ENCODE measurements at places on chromosomes 16 and 17.

GRCh38 chr17:57747221-57748017 lies 2.3 kb upstream of the CCDC182 start:
- DNase-seq, result peak; percentile 48

GRCh38 chr17:71422968-71423367 lies 697.9 kb upstream of the SOX9 start:
- DNase-seq, result no peak

GRCh38 chr16:85449885-85450245 lies 163.3 kb upstream of the GSE1 start:
- DNase-seq, result no peak

GRCh38 chr17:81817758-81818147 lies 13.8 kb downstream of the GCGR start:
- no peak for DNase-seq

DNA sequence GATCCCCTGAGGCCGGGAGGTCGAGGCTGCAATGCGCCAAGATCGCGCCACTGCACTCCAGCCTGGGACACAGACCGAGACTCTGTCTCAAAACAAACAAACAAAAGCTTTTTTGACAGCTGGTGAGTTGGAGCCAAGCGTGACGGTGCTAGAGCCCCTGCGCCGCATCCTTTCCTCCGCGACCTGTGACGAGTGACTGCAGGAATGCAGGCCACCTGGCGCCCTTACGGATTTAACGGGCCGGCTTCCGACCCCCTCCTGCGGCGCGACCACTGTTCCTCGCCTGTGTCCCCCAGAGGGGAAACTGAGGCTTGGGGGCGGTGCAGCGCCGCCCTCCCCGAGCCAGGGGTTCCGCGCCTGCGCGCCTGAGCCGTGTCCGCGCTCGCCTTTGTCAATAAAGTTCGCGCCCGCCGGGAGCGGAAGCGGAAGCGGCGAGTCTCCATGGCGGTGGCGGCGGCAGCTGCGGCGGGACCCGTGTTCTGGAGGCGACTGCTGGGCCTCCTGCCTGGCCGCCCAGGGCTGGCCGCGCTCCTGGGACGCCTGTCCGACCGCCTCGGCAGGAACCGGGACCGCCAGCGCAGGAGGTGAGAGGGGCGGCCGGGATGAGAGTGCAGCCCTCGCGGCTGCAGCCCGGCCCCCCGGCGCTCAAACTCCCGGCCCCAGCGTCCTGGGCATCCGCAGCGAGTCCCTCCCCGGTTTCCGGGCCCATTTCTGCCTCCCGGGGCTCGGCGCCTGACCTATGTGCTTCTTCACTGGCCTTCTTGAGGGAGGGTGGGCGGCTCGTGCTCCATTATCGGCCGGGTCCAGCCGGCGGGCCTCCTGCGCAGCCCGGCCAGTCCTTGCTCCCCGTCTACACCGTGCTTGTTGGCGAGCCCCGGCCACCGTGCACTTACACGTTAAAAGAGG lies at the start of gene PGS1:
Gene PGS1, plus strand, starts transcription at position 425 of the 906 bp plus-strand sequence. Its CDS starts 17 bp downstream, at position 442.
- peak; percentile 91 for DNase-seq

DNA sequence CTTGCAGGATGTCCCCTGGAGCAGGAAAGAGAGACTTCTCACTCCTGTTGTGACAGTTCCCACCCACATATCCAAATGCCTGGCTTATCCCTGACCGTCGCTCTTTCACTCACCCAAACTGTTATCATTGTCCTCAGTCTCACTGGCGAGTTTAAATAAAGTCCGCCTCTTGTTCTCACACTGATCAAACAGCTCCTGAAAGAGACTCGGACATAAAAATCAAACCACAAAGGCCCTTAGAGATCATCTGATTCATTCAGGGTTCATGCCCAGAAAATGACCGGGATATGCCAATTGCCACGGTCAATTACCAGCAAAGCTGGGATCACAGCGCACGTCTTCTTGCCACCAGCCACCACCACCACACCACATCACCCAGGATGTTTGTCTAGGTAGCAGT lies 19.9 kb downstream of the GGA3 start:
- DNase-seq, result no peak

- DNase-seq, result peak; percentile 36
Observed at GRCh38 chr17:1972487-1973160, 52.5 kb downstream of the RTN4RL1 start.

DNA sequence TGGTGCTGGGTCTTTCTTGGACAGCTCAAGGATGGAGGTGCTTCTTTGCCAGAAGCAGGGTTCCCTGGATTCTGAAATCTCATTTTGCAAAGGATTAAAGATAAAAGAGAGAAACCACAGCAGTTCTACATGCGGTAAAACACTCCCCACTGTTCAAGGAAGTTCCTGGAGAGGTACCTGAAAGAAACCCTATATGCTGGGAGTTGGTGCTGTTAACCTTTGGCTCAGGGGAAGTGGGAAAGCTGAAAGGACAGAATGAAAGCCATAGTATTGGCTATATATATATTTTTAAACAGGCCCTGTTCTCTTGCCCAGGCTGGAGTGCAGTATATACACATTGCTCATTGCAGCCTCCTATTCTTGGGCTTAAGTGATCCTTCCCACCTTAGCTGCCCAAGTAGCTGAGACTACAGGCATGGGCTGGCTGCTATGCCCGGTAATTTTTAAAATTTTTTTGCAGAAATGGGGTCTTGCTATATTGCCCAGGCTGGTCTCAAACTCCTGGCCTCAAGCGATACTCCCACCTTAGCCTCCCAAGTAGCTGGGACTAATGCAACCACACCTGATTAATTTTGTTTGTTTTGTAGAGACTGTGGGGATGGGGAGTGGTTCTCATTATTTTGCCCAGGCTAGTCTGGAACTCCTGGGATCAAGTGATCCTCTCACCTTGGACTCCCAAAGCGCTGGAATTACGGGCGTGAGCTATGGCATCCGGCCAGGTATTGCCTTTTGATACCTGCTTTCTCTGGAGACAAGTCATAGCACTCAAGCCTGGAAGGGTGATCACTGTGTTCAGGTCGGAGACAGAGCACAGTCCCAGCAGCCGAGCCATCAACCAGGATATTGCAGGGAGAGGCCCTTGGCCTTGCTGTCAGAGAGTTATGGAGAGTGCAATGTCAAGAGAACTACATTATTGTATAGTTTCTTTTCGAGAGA lies 55.2 kb downstream of the MSI2 start:
- DNase-seq, result no peak

GRCh38 chr16:89277641-89278341 lies 60.3 kb downstream of the ZNF778 start:
- no peak for DNase-seq

DNA sequence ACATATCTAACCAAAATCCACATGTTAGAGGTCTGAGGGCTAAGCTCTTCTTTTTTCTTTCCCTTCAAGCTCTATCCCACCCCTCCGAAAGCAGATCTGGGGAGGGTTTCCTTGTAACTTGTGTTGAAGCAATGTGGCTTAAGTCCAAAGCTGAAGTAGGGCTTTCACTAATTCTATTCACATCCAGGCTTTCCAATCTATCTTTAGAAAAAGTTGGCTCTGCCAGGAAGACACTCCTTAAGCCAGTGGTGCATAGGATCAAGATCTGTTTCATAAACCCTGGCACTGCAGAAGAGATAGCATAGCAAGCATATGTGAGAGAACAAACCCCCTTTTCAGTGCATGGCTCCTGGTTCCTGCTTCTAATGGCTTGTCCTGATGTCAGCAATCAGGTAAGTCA lies 34.9 kb upstream of the DHX40 start:
- DNase-seq, result no peak

GRCh38 chr17:28896884-28897768 lies at the start of gene FLOT2:
TSS of gene FLOT2 (minus strand) at chr17:28897733. CDS start at chr17:28897574, 159 bp downstream.
- DNase-seq, result peak; percentile 78

DNA sequence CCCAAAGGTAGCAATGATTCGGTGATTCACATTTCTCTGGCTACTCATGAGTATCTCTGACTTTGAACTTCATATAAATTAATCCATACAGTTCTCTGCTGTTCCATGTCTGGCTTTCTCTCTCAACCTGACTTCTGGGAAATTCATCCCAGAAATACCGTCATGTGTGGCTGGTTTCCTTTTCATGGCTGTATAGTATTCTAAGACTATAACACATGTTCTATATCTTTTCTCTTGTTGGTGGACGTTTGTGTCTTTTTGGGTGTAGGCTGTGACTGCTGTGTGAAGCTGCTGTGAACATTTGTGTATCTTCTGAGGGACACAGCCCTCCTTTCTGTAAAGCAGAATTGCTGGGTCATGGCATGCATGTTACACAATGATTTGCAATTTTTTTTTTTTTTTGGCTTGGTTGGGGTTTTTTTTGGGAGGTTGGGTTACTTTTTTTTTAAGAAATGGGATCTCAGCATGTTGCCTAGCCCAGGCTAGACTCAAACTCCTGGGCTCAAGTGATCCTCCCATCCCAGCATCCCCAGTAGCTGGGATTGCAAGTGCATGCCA lies 6.3 kb downstream of the TTYH2 start:
- no peak for DNase-seq

GRCh38 chr16:31078597-31079341 lies 4.5 kb downstream of the ZNF646 start:
- no peak for DNase-seq

GRCh38 chr17:49487183-49487582 lies 7.9 kb upstream of the NGFR start:
- no peak for DNase-seq

DNA sequence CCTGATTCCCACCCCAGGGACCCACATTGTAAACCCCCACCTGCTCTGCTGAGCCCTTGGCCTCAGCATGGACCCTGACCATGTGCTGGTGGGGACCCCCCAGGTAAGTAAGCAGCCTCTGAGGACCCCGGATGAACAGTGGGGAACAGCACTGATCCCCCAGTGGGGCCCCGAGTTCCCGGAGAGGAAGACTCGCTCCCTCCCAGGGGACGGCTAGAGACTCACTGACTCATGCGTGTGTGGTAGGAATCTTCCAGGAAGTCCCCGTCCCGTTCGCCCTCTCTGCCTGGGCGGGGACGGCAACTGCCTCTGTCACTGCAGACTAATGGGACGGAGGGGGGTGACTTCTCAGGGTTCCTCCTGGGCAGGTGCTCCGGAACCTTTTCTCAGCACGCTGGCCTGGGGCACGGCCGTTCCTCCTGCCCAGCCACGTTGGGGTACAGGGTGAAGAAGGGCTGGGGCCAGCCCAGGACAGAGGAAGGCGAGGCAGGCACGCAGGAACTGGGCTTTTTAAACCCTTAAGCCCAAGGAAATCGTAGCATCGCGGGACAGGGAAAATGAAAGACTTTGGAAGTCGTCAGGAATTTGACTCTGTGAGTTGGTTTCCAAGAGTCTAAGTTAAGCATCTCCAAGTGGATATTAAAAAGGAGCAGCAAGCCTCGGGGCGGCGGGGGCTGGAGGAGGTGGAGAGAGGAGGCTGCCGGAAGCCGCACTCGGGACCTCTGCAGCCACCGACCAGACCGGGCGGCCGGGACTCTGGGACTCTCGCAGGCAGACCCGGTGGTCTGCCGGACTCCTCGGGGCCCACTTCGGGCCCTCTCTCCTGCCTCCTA lies 178.7 kb downstream of the SEC14L1 start:
- DNase-seq, result peak; percentile 54

DNA sequence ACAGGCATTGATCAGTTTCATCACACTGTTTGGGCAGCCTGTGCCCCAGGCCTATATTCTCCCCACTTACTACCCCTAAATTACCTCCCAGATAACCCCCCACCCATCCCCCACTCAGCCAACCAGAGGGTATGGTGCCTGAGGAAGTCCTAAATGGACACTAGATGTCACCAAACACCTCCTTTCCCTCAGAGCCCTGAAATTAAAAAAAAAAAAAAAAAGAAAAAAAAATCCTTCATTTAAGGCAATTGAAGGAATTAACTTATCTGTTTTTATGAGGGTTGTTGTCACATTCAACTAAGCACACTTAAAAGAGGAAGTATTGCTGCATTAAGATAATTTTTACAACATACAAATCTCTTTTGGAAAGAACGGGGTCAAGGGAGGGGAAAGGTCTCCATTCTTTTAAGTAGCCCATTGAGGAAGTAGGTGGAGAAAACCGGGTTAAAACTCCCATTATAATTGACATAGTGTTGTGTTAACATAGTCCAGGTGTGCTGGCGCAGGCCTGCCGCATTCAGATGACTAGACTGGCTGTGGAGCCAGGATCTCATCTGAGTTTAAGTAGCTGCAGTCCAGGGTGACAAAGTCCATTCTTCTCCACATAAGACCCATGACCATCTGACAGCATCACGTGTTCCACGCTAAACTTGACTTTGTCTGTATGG lies 46.3 kb downstream of the SNX11 start:
- DNase-seq, result no peak

DNA sequence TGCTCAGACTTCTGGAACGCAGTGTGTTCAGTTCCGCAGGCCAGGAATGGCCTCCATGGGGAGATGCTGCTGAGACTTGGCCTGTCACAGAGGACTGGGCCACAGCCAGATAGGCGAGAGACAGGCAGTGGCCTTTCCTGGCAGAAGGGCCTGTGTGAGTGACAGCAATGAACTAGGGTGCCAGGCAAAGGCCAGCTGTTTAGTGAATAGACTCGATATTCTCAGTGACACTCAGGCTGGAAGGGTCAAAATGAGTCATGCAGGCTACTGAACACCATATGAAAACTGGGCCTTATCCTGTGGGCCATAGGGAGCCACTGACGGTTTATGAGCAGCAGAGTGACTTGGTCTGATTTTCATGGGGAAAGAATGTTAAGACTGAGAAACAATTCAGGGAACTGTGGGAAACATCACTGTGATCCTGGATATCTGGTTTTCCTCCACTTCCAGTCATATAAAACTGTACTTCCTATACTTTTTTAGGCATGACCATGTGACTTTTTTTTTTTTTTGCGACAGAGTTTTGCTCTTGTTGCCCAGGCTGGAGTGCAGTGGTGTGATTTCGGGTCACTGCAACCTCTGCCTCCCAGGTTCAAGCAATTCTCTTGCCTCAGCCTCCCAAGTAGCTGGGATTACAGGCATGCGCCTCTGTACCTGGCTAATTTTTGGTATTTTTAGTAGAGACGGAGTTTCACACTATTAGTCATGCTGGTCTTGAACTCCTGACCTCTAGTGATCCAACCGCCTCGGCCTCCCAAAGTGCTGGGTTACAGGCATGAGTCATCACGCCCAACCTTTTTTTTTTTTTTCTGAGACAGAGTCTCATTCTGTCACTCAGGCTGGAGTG lies 5.2 kb upstream of the NUBP1 start:
- peak; percentile 68 for DNase-seq

DNA sequence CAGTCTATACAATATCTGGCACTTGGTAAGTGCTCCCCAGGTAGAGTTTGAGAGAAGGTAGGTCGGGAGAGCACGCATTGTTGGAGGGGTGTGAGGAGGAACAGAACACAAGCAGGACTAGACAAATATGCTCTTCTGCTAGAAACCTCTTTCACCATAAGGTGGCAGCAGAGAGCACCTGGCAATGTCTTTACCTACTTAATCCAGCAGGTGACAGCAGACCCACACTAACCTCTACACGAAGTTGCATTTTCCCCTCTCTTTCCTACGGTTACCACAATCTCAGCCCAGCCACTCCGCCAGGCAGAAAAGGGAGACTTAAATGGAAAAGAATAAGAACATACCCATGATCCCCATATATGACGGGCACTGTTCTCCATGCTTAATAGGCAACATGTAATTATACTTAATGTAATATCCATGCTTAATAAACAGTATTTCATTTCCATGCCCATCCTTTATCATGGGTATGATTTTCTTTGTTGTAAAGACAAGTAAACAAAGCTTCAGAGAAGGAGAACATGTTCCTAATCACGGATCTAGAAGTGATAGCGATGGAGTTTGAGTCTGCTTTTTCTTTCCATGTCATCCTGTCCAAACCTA lies 55.1 kb upstream of the CCL2 start:
- DNase-seq, result peak; percentile 78

Data from activated T-cell treated with anti-CD3 and anti-CD28 coated beads, Interleukin-2, amount 50 U/mL, for 48 hours (primary cell).